ENCODE measurements at places on chromosomes 4 and X.

GRCh38 chr4:163550869-163551267, 56.4 kb downstream of the TMA16 start:
- no peak for DNase-seq

- no peak for DNase-seq
Measured at GRCh38 chr4:91113130-91113706, 986.0 kb downstream of the CCSER1 start.

GRCh38 chrX:110003167-110004156, 548 bp downstream of the TMEM164 start:
- no peak for DNase-seq

- no peak for DNase-seq
Measured at GRCh38 chrX:50905334-50905733, 5.2 kb upstream of the BMP15 start.

GRCh38 chrX:49171752-49172279, at the start of gene PLP2:
Gene PLP2 (plus strand): TSS chrX:49171898. CDS start chrX:49172001, 103 bp downstream.
- DNase-seq, result no peak

- DNase-seq, result no peak
Measured at GRCh38 chr4:153535772-153536513, 69.8 kb downstream of the TMEM131L start.

GRCh38 chr4:128831531-128832242, 22.2 kb downstream of the JADE1 start:
- no peak for DNase-seq
